Karpas-422 (cell line): ENCODE measurements at places on chromosomes 2 and 18.

DNA sequence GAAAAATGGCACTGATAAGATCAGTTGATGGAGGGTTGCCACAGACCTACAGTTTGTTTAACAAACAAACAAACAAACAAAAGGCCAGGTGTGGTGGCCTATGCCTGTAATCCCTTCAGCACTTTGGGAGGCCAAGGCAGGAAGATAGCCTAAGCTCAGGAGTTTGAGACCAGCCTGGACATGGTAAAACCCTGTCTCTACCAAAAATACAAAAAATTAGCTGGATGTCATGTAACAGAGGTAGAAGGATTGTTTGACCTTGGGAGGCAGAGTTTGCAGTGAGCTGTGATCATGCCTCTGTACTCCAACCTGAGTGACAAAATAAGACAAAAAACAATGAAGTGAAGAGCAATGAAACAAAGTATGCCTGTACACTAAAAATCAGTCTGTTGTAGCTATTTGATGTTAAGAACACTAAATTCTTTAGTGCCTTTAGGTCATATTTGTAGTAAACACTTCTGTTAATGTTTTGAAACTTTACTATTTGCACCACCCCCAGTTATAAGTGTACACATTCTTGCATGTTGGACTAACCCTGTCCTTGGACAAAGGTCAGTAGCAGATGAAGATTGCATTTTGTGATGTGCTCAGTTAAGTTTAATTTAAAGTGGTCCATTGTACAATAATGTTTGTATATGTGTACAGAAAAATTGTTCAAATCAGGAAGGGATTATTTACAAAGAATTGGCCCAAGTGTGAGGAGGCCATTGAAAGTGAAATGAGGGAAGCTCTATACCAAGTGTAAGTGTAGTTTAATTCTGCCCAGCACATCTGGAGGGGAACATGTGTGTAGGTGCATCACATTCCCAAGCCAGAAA, 73.9 kb downstream of the KYNU start:
- DNase-seq = no peak

DNA sequence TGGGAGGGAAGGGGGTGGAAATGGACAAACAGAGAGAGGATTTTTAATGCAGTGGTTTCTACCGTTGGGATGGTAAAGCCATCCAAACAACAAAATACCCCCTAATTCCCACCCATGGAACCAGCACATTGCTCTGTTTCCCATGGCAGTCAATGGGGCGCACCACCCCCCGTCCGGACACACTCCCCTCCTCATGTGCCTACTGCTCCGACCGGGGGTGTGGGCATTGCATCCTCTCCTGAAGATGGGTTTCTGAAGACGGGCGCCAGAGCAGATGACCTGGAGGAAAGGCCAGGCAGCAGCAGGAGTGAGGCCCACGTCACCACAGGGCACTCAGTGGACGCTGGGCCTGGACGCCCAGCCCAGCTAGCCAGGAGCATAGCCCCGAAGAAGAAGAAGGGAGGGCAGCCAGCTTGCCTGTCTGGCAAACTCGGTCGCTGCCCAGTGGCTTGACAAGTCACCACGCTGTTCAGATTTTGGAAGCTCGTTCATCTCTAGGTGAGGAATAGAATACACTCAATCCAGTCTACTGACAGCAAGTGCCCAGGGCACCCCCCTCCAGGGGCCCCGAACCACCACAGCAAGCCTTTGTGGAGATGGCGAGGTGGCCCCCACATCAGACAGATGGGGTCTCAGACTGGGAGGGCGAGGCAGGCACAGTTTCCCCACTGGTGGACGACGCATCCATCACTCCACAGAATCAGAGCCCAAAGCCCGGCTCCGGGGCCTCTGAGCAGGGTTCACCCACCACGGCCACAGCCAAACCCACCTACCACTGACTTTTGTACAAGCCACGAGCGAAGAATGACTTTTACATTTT, 296.2 kb upstream of the SALL3 start:
- no peak for DNase-seq

GRCh38 chr2:106130251-106130998, 63.7 kb downstream of the UXS1 start:
- DNase-seq = peak; percentile 63

GRCh38 chr2:226247289-226248275, 552.0 kb downstream of the IRS1 start:
- DNase-seq = no peak

DNA sequence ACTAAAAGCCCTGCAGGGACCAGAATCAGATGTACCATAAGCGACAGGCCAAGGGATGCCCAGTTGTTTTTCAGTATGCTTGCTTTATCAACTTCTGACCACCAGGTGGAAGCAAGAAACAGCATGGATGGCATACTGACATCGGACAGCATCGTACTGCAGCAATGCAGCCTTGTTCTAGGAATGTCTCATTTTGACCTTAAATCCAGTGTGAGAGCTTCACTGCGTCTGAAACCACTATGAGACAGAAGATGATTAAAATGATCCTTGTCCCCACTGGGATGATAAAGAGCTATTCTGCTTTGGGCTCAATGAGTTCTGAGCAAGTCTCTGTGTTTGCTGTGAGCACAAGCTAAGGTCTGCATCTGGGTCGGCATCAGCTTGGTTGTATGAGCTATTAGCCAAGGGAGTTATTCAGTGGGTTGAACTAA, 54.3 kb downstream of the CDK15 start:
- peak; percentile 90 for DNase-seq

- DNase-seq = no peak
Measured at GRCh38 chr2:240640939-240641338, 15.7 kb downstream of the GPR35 start.

DNA sequence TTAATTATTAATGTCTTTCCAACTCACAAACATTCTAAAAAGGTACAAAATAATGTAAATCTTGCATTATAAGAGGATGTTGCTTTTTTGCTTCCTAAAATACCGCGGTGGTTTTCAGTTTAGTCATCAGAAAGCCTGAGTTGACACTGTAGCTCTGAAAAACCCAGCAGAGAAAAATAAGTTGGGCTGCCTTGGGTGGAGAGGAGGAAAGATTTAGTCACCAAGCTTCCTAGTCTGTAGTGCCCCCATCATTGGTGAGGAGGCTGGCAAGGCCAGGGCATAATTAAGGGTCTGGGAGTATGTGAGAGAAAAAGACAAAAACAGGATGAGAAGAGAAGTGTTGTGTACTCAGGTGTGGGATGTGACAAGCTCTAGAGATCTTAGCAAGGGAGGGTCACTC, 5.7 kb downstream of the PTPRM start:
- no peak for DNase-seq

GRCh38 chr18:27763341-27763740, 413.6 kb downstream of the CDH2 start:
- DNase-seq = no peak

- no peak for DNase-seq
Measured at GRCh38 chr2:118183381-118183780, 95.1 kb downstream of the INSIG2 start.

- DNase-seq = no peak
Measured at GRCh38 chr2:203532957-203533658, 2.0 kb downstream of the RAPH1 start.

DNA sequence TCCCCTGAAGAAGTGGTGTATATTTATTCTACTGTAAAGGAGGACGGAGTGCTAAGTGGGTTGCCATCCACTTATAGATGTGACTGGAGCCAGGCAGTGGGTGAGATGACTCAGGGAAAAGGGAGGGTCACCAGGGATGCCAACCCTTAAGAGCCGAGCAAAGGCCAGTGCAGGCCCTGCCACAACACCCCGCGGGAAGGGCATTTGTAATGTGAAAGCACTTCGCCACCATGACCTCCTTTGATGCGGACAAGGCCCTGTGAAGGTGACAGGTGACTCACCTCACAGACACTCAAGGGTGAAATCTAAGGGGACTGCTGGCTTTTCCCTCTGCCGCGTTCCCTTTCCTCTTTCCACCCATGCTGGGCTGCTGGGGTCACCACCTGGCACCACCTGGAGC, 50.2 kb upstream of the MRPL33 start:
- DNase-seq = no peak
